ENCODE measurements at places on chromosomes 12 and 14.

GRCh38 chr14:95356245-95356869, 36.6 kb upstream of the CLMN start:
- DNase-seq, result no peak

GRCh38 chr14:22522466-22522957, 66.5 kb downstream of the DAD1 start:
- no peak for DNase-seq

GRCh38 chr12:737122-737739, 15.1 kb upstream of the WNK1 start:
- DNase-seq, result no peak

DNA sequence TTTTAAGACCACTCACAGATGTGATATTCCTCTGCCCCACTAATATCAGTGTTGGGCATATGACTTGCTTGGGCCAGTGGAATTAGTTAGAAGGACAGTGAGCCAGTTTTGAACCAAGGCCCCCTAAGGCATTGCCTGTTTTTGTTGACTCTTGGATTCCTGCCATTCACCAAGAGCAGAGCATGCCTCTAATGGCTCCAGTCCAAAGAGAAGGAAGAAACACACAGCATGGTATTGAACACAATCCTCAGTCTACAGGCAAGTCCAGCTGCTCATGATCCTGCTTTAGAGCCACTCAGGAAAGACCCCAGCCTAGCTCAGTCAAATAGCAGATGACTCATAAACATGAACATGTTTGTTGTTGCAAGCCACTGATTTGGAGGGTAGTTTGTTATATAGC, 1201.5 kb downstream of the BCL11B start:
- DNase-seq, result no peak

DNA sequence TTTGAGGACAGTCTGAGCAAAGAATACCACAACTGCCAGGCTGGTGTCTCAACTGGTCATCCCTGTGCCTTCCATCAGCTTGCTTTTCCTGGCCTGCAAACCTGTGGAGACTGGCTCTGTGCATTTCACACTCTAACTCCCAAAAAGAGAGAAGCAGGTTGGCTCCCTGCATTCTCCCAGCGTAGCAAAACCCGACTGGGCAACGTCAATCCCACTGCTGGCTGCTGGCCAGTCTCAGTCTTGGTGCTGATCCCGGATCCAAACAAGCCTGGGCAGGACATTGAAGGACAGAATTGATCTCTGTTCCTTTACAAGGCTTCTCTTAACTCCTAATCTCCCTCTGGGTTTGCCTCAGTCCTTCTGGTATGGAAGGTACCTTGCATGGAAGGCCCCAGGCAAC, 65.4 kb downstream of the FZD10 start:
- DNase-seq, result no peak

DNA sequence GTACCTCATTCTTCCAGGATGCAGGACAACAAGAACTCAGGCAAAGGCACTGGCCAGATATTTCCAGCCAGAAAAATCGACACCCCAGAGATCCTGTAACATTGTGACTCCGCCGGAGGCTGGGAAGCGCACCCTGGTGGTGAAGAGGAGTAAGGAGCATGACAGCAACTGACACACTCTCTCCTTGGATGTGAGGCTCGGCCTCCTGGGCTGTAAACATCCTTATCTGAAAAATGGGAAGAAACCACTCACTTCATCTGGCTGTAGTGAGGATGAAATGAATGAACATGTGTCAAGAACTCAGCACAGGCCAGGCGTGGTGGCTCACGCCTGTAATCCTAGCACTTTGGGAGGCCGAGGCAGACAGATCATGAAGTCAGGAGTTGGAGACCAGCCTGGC, 27.5 kb downstream of the TCHP start:
- peak; percentile 21 for DNase-seq

DNA sequence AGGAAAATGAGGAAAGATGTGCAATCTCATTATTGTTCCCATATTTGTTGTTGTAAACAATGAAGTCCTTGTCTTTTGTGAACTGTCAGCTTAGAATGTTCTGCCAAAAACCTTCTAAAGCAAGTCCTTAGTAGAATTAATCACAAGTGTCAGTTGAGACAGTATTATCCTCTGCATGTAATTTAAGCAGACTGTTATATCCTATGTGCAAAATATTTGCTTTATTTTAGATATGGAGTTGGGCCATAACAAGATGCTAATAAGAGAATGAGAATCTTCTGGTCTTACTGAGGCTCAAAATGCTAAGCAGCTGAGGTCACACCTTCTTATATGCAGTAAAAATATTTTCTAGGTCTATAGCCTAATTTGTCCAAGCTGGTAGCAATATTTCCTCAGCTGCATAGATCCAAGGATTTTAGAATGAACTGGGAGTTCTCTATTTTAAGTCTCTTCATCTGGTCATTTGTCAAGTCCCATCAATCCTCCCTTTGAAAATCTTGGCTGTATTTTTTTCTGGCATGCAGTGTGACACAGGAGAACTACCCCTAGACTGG, 222.3 kb upstream of the NAV3 start:
- DNase-seq, result no peak

GRCh38 chr12:3559601-3560294, 68.7 kb downstream of the PRMT8 start:
- no peak for DNase-seq

- no peak for DNase-seq
Observed at GRCh38 chr14:105700622-105701288, 174.4 kb downstream of the TMEM121 start.
